ENCODE measurements at places on chromosomes 3 and 15.

- DNase-seq, result no peak
Measured at GRCh38 chr3:194577986-194578905, 55.0 kb downstream of the TMEM44 start.

DNA sequence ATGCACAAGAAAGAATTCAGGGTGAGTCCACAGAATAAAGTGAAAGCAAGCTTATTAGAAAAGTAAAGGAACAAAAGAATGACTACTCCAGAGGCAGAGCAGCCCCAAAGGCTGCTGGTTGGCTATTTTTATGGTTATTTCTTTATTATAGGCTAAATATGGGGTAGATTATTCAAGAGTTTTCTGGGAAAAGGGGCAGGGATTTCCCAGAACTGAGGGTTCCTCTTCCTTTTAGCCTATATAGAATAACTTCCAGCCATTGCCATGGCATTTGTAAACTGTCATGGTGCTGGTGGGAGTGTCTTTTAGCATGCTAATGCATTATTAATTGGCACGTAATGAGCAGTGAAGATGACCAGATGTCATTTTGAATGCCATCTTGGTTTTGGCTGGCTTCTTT is 13.6 kb downstream of the GLDN start:
- no peak for DNase-seq

DNA sequence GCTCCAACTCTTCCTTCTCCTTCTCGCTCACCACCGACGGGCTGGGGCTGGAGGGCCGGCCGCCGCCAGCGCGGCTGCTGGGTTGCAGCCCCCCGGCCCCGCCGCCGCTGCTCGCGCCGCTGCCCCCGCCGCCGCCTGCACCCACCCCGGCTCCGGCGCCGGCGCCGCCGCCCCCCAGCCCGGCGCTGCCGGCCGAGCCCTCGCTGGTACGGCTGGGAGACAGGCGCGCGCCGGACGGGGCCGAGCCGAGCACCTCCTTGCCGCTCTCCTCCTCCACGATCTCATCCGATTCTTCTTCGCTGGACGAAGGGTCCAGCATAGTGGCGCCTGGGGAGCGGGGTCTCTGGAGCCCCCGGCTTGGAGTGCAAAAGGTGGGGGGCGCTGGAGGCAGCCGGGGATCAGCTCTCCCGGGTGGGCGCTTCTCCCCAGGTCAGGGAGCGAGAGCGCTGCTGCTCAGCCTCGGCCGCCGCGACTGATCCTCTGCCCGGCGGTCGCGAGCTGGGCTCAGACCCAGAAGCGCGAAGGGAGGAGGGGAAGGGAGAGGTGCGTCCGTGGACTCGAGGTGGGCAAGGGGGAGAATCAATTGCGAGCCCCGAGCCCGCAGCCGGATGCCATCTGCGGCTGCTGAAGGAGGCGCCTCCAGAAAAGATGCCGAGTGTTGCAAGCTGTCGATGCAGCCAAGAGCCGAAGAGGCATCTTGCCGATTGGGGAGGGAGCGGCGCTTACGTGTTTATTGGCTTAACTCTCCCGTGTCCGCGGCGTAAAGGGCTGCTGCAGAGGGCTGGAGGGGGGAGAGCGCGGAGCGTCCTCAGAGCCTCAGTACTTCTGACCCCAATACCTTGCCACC is at the start of gene CADPS:
Gene CADPS, minus strand, starts transcription at position 706 of the 847 bp plus-strand sequence. Its CDS starts 387 bp downstream, at position 319.
- DNase-seq, result peak; percentile 58

DNA sequence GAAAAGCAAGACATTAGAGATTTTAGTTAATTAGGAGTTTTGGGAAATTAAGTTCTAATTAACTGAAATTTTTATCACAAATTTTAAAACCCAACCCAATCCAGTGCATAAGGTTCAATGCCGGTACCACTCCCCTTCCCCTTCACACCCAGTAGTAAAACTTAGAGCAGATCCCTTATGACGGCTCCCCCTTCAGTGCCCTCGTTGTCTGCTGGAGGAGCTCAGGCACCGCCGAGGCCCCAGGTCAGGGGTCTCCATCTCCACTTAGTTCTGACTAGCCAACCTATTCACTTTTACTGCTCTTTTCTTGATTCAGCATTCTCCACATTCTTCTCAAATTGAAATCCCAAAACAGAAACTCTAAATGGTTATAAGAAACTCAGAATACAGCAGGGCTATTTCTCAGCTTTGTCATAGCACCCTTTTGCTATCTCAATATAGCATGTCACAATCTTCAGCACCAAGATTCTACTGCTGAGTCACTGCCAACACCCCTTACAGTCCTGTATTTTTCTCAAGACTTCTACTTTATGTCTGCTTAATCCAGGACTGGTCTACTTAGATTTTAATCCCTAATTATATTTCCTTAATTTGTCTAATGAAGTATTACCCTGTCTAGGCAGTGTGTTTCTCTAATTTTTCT is 39.8 kb downstream of the TUBGCP4 start:
- no peak for DNase-seq

DNA sequence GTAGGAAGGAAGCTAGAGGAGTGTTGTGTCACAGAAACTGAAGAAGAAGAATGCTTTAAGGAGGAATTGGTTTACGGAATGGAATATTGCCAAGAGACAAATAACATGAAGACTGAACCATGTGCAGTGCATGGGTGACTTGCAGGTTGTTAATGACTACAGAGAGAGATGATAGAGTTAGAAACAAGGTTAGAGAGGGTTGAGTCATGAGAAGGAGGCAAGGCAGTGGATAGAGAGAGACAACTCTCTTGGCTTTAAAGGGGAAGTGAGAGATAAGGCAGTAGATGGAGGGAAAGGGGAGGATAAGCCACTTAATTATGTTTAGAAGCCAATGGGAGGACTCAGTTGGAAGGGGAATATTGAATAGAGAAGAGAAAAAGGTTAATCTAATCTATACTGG is 119.3 kb upstream of the CCNL1 start:
- no peak for DNase-seq

GRCh38 chr3:105976196-105976595 is 107.4 kb upstream of the CBLB start:
- no peak for DNase-seq

- no peak for DNase-seq
Measured at GRCh38 chr15:99981839-99982658, 248.8 kb upstream of the LYSMD4 start.

DNA sequence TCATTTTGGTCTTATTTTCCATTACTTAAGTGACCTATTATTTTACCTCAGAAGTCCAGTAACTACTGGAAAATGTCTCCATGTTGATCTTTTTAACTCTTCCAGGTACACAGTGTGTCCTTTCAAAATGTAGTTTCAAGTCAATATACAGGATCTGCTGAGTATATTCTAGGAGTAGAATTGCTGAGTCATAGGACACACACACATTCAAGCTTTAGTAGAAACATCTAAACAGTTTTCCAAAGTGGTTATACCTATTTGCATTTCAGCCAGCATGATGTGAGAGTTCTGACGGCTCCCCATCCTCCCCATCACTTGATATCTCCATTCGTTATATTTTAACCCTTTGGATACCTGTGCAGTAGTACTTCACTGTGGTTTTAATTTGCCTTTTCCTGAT is 271.9 kb downstream of the MCTP2 start:
- no peak for DNase-seq

GRCh38 chr3:112789787-112790186 is 56.9 kb downstream of the CD200R1L start:
- DNase-seq, result no peak

All from putamen (tissue), 1 donor.